ENCODE measurements at places on chromosomes 1 and 21.
A peak's percentile ranks its signal among the peaks of the same experiment; 100 is the strongest.

- DNase-seq, result no peak
Observed at GRCh38 chr21:44979687-44980561, 40.1 kb downstream of the SLX9 start.

GRCh38 chr1:163046071-163046470 is 23.1 kb upstream of the RGS4 start:
- DNase-seq, result no peak

- DNase-seq, result no peak
Observed at GRCh38 chr1:201527879-201528278, 11.0 kb upstream of the NAV1 start.

DNA sequence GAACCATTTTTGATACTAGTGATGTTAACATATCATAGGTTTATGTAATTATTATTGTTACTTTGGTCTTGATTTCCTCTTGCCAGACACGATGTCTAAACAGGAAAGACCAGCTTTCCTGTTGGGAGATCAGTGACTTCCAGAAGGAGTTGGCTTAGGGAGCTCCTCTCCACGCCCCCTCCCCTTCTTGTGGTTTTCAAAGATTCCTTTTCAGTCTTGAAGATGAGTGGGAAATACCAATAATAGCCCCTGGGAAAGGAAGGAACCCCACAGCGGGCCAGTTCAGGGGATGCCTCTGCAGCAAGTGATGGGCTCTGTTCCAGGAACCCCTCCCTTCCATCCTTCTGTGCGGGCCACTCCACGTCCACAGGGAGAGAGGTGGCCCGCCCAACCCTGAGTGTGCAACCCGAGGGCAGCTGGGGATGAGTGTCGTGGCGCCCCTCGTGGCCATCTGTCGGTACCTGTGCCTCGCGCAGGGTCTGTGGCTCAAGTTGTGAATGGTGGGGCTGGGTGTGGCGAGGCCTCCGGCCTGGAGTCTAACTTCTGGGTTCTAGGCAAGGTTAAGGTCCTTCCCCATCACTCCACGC is 65.7 kb downstream of the TLR5 start:
- peak; percentile 11 for DNase-seq

DNA sequence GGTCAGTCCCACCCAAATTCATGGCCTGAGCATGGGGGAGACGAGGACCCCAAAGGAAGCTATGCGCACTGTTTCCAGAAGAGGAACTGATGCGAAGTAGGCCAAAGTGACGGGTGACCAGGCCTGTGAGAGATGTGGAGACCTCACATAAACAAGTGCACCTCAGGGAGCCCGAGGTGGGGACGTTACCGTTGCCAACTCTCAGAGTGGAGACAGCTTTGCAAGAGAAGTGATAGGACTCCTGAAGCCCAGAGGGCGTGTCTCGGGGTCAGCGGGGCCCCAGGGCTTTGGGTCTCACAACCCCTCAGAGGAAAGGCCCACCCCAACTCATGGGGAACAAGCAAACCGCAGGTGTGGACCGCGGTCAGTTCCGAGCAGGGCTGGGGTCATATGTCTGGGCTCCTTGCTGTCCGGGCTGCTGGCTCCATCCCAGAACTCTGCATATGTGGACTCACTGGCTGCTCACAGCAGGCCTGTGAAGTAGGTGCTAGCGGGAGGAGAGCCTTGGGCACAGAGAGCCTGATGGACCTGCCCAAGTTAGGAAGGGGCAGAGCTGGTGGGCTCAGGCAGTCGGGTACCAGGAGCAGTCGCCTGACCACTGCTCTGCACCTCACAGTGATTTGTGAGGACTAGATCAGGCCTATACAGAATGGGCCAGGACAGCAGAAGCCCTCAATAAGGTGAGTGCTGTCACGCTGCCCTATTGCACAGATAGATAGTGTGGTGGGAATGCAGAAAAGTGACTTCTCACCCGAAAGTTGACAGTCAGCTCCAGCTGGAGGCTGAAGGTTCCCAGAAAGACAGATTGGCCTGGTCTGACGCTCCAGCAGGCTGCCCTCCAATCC is 26.2 kb downstream of the STUM start:
- no peak for DNase-seq

All from NCI-H524 (cell line).